EL (cell line): ENCODE measurements at places on chromosomes 7 and 10.

DNA sequence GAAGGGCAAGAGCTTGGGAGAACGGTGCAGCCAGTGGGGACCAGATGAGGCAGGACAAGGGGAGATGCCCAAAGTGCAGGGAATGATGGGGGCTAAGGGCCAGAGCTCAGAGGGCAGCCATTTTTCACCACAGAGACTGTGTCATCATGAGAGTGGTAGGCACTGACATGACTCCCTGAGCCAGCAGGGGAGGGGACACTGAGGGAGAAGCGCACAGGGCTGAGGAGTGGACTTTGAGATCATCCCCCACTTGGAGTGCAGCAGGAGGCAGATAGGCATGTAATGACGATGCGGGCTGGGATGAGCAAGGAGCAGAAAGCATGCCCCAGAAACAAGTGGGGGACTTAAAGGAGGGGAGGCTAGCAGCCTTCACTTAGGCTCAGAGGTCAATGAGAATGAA, 5.2 kb upstream of the SMKR1 start:
- DNase-seq = no peak

DNA sequence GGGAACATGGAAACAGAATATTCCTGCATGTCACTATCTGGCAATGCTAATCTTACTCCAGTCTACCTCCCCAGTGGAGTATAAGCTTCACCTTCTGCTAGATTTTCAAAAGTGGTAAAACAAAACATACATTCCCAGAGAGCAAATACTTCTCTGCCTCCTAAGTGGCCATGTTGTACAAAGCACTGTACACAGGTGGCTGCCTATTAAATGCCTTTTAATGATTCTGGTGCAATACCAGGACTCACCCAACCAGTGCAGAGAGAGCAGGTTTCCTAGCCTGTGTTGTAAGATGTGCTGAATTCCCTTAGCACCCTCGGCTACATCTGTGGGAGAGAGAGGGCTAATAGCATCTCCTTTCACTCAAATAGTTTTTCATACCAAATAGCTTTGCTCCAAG, 684.3 kb upstream of the NRP1 start:
- no peak for DNase-seq

DNA sequence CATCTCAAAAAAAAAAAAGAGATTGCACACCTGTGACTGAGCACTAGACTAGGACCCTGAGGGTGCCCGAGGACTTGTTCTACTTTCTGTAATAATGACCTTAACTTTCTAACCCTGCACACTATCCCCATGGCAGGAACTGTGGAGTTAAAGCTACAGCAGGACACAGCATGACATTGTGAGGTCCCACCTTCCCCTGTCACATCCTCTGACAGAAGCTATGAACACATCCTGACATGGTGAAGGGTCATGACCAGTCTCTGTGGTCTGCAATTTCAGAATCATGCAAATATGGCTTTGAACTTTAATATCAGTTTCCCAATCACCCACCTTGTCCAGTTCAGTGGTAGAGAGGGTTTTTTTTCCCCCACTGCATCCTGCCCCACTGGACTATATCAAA, 18.5 kb upstream of the SAR1A start:
- DNase-seq = no peak

GRCh38 chr7:138924501-138925225, 56.5 kb downstream of the KIAA1549 start:
- DNase-seq = no peak

DNA sequence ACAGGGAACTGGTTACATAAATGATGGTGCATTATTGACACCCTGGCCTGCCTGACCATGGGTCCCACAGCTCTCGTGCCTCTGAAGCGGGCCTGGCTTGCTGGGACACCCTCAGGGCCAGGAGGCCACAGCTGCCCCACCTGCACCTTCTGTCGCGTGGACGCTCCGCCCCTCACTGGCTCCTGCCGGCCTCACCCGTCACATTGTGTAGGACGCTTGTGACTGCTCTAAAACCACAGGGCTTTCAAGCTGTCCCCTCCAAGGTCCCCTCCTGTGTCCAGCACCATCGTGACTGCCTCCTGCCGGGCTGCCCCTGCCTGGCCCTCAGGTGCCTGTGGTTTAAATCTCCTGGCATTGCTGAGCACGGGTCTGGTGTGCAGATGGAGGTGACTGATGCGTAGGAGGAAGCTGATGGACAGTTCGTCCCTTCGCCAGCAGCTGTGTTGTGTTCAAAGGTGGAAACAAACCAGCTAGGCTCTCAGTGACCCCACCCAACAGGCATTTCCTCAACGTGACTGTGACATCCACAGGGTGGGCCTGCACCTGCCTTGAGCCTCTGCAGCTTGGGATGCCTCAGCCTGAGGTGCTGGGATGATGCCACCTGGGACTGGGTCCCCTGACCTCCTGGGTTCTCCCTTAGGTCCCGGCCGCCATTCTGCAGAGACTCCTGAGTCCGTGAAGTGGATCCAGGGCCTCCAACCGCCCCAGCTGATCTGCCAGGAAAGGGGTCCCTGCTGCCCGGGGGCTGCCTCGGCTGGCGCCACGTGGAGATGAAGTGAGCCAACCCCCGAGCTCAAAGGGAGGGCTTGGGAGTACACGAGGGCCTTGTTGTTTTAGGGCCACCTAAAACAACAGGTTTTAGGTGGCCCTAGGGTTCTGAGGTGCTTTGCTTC, 148.5 kb downstream of the WDR37 start:
- DNase-seq = no peak

DNA sequence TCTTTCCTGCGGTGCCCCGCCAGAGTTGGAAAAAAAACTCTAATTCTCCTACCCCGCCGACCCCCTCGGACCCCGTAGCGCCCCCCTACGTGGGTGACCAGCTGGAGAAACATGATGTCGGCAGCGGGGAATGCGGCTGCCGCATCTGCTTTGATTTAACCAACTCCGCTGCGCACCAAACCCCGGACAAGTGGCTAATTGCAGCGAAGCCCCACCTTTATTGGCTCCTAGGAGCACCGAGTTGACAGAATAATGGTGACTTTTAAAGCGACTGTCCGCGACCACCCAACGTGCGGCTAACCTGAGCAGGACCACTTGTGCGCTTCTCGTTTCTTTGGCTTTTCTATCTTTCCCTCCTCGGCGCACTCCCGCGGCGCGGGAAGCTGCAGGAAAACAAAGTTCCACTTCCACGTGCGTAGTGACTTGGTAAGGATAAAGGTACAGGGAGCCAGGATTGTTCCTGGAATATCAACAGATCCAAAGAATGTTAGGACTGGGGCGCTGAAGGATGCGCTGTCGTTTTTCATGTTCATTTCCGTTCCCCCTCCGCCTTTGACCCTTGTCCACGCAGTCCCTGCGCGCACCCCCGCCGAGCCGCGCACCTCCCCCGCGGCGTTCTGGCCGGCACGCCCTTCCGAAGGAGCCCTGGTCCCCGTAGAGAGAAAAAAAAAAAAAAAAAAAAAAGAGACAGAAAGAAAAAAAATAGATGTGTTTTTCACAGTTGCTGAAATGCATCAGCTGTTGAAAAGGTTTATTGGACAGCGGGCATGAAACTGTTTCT, 1.4 kb downstream of the WNT16 start:
- peak; percentile 37 for DNase-seq

GRCh38 chr7:150901160-150902035, 49.1 kb downstream of the AOC1 start:
- no peak for DNase-seq

DNA sequence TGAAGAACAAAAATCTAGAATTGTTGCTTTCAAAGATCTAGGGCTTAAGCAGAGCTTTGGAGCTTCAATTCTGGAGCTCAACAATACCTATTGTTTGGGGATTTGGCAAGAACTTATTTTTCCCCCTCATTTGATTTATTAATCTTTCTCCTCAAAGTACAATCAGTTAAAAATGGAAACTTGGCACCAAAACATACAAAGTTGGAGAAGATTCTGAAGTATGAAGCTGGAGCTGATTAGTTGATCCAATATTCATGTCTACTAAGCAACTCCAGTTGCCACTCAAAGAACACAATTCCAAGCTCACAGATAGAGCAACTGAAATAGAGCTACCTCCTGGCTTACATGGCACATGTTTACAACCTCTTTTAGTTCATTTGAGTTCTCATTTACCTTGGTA, 3.8 kb downstream of the FAM13C start:
- DNase-seq = no peak

- DNase-seq = no peak
Measured at GRCh38 chr10:116122664-116123063, 150.3 kb downstream of the GFRA1 start.

GRCh38 chr10:26863351-26864076, 2.8 kb upstream of the ABI1 start:
- DNase-seq = no peak

DNA sequence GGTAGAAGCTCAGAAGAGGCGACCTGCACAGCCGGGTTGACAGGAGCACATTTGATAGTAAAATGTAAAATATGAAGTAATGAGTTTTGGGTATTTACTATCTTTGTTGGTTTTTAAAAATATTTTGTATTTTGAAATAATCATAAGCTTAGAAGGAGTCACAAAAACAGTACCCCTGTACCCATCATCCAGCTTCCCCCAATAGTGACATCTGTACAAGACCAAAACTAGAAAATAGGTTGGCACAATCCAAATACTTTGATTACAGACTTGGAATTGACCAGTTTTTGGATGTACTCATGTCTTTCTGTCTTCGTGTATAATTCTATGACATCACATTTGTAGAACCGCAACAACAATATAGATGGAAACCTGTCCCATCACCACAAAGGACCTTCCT, 413.1 kb upstream of the PODXL start:
- no peak for DNase-seq

DNA sequence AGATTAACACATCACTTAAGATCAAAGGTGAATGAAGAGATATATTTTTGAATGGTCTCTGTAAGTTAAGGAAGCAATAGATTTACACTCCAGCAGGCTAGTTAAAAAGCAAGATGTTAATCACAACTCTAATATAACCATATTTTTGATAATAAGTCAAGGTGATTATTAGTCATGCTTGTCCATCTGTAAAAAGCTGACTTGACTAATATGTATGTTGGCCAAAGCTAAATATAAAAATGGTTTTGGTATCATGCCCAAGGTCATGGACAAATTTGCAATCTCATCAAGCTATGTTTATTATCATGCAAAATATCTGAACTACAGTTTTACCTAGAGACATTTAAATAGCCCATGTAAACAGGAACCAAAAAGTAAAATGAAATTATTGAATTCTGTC, 102.6 kb upstream of the CSTF2T start:
- no peak for DNase-seq

DNA sequence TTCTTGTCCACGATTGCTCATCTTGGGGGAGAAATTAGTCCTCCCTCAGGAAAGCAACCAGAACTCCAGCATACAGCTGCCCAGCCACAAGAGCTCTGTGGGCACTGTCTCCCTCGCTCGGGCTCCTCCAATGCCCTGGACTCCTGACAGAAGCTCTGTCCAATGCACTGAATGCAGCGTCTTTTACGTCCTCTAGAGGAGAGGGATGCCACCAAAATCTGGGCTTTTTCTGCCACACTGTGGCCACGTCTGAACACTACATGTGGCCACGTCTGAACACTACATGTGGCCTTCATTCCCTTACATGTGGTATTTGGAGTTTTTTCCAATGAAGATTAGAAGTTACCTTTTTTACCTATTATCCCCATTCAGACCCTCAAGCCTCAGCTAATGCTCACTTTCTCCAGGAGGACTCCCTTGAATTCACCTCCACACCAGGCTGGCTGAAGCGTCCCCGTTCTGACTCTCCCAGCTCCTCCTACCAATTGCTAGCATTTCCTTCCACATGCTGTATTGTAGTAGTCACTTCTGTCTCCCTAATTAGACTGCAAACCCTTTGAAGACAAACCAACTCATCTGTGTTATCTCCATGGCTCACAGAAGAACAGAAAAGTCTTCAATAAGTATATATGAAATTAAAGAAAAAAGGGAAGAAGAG, 134.3 kb upstream of the PDE1C start:
- DNase-seq = peak; percentile 90

DNA sequence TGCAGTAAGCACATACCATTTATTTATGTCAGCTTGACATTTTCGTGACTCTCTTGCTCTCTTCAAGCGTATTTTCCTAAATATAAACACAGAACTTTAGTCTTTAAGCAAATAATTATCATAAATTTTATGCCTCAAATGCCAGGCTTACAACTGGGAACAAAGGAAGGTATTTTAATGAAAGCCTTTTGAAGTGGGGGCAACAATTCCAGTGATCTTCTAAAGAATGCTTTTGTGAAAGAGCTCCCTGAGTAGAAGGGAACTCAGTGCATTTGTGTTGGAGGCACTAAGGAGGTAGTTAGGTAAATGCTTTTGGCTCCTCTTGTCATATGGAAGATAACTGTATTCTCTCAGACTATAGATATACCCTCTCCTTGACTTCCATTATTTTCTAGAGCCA, 104.9 kb downstream of the VPS50 start:
- DNase-seq = no peak

GRCh38 chr7:41981046-41982040, 255.7 kb downstream of the GLI3 start:
- DNase-seq = no peak

GRCh38 chr7:7882888-7883287, 85.7 kb upstream of the GLCCI1 start:
- DNase-seq = no peak

DNA sequence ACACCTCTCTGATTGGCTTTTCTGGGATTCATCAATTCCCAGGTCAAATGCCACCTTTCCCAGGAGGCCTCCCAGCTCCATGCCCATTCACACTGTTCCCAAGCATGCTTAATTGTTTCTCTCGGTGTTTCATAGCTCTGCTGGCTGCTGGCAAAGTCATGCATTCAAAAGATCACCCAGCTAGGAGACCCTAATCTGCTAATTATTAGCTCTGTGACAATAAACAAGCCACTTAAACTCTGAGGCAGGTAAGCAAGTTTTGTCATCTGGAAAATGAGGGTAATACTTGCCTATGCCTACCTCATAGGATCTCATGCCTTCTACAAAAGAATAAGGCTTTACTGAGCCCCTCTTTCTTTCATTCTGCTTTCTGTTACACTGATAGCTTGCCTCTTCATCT, 828 bp upstream of the KEL start:
- no peak for DNase-seq

DNA sequence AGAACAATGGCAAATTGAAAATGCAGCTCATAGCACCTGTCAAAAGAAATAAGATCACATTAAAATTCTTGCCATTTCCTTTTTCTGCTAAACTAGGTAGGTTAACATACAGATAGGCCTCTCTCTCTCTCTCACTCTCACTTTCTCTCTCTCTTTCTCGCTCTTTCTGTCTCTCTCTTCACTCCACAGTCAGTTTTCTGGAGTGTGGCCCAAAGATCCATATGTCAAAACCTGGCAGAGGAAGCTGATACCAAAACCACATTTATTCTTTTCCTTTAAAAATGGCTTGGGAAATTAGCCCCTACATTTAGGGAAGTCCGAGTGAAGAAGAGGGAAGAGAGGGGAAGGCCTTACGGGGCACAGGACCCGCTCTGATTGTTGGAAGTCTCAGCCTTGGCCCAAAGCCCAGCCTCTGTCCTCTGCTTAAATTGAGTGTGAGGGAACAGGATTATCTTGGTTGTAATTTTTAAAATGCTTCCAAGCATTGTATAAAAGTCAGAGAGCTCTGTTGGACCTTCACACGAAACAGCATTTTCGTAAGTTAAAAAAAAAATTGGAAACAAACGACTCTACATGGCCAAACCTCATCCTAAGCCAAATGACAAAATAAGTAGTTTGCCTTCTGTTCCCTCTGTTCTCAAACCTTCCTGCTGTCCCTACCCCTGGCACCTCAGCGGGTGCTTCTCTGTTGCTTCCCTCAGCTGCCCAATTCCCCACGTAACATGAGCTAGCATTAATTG, 83.2 kb downstream of the FRMD4A start:
- DNase-seq = no peak
